ENCODE measurements at places on chromosomes 1 and 21.

DNA sequence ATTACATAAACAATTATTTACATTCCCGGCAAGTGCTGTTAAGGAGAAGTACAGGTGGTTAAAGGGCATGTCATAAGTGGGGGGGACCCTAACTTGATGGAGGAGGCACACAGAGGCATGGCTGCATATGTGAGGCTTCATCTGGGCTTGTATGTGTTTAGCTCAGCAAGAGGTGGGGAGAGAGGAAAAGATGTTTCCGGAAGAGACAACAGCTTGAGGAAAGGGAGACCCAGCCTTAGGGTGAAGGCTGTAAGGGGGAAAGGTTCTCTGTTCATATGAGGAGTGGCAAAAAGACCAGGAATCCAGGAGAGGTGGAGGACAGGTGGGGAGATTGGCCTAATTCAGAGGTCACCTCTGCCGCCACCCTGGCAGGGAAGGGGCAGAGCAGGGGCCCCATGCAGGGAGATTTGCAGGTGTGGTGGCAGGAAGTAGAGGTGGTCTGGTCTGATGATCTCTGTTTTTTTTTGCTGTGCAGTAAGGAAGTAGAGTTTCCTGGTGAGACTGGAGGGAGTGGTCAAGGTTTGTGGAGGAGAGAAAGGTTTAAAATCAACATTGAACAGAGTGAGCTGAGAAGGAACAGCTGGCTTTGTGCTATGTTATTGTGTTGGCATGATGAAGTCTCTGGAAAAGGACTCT is 9.0 kb downstream of the TRAF5 start:
- no peak for DNase-seq

- DNase-seq: no peak
Measured at GRCh38 chr1:156553860-156554485, 18.4 kb downstream of the IQGAP3 start.

GRCh38 chr21:44356160-44356559 is 2.7 kb downstream of the TRPM2 start:
- DNase-seq: no peak

- DNase-seq: no peak
Measured at GRCh38 chr1:56073614-56074006, 505.8 kb downstream of the PLPP3 start.

DNA sequence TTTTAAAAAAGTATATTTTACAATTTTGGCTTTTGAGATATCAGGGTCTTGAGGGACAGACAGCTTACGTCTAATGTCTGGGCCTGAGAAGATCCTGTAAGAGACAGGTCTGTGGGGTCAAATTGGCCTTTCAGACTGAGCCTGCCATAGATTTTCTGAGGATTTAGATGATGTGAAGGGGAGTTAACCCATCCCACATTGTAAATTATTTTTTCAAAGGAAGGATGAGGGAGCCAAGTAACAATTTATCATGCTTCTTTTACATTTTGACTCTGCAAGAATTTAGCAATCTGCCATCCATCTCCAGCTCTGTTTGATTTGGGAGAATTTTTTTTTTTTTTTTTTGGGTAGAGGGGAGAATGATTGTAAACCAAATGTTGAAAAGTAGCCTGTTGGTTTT is 160.9 kb downstream of the ROR1 start:
- DNase-seq: no peak

GRCh38 chr1:235972311-235972689 is 92.6 kb downstream of the NID1 start:
- no peak for DNase-seq
